ENCODE measurements at places on chromosomes 7 and 10. TPM values are rescaled to one million over a fixed set of nuclear protein-coding genes. Genes with fewer than 3 reads are reported as not detected.

GRCh38 chr10:104329735-104330134 lies 8.5 kb downstream of the ITPRIP start:
- no peak for DNase-seq

- no peak for DNase-seq
Observed at GRCh38 chr10:104347295-104348045, 6.2 kb upstream of the CFAP58 start.

DNA sequence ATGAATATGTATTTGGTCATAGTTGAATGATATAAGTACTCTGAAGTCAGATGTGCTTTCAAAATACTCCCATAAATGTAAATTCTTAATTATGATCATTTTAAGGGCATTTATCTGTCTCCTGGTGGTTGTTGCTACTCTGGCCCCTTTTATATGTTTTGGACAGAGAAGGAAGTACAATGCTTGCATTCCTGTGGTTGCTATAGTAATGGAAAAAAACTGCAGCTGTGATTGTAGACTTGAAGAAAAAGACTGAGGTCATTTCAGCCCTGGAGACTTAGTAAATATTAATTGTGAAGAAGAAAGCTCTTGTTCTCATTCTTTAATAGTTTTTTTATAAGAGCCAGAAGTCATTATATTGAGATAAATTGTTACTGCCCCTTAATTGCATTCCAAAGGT lies 70.2 kb upstream of the FERD3L start:
- DNase-seq, result no peak

GRCh38 chr7:135666156-135666555 lies 3.8 kb downstream of the STMP1 start:
- DNase-seq, result no peak

- DNase-seq, result no peak
Observed at GRCh38 chr10:50497758-50498157, 126.0 kb downstream of the SGMS1 start.

GRCh38 chr10:48608279-48608681 lies 3.4 kb upstream of the ARHGAP22 start:
- no peak for DNase-seq

DNA sequence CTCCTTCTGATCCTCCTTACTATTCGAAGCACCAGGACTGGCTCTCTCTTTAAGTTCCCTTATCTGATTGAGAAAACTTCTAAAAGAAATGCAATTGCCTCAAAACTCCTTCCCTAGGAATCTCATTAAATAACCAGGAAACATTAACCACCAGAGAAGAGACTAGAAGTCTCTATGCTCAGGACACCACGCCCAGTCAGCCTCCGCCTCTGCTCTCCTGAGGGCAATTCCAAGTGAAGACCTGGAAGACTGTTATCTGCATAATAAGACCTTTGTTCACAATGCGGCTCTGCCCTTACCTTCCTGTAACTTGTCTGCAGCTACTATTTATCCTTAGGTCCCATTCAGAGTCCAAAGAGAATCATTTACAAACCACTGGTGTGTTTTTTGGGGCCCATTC lies 78.8 kb downstream of the ELMO1 start:
- DNase-seq, result peak; percentile 62

DNA sequence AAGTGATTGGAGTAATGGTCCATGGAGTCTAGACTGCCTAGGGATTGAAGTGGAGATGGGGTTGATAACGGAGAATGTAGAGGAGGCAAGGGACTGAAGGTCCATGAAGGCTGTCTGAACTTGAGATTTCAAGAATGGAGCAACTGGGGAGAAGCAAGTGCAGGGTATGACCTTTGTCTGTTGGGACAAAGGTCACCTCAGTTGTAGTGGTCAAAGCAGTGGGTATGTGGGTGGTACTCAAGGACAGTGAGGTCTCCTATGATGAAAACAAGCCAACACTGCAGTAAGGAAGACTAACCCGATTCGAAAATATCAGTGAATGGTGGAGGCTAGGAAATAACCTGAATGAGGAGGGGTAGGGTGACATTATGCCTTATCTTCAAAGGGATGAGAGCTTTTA lies 5.4 kb upstream of the DDX21 start:
- no peak for DNase-seq

DNA sequence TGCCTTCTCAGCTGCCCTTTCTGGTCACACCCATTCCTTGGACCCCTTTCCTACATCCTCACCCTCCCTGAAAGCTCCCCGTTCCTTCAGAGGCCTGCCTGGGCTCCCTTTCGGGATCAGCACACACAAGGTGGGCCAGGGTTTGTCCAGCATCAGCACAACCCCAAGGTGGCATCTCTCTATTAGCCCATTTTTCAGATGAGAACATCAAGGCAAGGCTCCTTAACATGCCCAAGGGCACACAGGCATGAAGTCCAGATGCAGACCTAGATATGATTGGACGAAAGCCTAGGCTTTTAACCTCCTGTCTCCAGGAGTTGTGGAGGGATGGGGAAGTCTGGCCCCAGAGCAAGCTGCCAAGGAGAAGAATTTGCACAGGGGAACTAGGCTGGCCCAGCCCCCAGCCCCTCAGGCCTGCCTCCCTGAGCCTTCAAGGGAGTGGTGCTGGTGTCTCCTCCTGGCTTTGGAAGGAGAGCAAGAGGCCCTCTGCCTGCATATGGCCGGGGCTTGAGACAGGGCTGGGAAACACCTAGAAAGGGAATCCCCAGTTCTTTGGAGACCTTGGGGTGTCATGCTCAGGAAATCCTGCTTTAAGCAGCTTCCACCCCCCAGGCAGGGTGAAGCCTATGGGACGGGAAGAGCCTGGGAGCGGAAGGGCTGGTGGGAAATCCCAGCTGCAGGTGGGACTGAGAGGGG lies 9.0 kb upstream of the VSIR start:
- DNase-seq, result no peak

DNA sequence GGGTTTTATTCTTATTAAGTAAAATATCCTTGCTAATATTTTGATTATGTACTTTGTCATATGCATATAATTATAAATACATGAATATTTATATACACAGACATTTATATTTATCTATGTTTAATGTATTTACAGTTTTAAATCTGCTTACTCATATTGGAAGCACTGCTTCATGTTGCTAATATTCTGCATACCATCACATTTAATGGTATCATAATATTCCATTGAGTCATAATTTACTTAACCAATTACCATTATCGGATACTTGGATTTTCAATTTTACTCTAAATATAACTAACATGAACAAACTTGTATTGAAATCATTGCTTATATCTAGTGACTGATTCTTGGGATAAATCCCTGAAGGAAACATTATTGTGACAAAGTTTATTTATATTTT lies 155.2 kb downstream of the MBL2 start:
- no peak for DNase-seq

DNA sequence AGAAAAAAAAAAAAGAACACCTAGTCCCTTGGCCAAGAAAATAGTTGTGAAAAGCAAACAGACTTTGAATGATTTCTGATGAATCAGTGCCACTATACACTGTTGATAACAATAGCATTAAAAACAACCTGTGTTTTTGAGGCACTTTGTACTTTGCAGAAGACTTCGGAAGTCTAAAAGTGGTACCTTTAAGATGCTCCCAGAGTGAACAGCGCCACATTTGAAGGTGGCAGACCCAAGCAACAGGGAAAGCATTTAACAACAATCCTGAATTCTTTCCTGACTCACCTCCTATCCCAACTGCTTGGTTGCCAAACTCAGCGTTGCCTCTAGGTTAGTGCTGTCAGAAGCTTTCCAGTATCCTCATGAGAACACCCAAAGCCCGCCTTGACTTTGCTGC lies 102.5 kb upstream of the CCDC6 start:
- no peak for DNase-seq

- DNase-seq, result no peak
Observed at GRCh38 chr10:127890832-127891334, 1.9 kb downstream of the CLRN3 start.

DNA sequence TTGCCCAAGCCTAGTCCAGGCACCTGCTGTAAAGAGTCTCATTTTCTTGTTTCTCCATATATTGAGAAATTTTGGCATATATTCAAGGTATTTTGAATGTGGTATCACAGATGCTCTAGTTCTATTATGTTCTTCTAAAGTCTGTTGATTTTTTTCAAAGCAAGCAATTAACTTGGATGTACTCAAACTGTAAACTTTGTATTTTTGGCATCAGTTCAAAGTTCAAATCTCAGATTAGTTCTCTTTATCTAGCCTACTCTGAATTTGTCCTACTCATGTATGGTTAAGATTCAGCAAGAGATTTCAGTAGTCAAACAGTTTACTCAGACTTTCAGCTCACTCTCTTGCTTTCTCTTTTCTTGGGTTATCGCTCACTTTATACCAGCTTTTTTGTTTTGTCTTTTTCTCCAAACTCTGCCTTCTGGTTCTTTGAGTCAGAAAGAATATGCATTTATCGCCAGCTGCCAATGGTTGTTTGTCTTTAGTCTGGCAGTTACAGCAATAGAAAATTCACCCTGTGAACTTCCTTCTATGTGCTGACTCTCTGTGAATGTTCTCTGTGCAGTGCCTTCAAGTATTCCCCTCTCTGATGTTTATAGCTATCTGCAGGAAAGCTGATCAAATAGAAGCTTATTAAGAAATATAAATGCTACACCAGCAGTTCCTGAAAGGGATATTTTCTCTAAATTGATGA lies 56.0 kb downstream of the ANKRD7 start:
- DNase-seq, result no peak

- DNase-seq, result no peak
Observed at GRCh38 chr10:80272793-80273522, 16.5 kb downstream of the MAT1A start.

DNA sequence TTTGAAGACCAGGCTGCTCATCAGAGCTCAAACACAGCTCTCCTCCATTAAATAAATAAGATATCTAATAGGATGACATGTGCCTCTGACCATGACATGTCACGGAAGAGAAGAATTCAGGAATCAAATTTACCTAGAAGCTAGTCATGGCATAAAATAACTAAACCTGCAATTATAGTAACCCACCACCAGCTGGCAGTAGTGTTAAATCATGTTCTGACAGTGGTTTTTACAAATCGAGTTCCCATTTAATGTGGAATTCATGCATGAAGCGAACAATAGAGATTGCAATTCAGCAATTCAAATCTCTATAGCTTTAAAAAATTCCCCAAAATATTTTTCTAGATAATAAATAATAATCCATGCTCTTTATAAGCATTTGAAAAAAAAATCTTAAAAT lies 74.6 kb upstream of the IKZF1 start:
- no peak for DNase-seq

GRCh38 chr10:3203016-3203811 lies 30.6 kb upstream of the PITRM1 start:
- no peak for DNase-seq

Gene ST8SIA6
- 0.80 TPM for polyA plus RNA-seq

Gene AEBP1
- polyA plus RNA-seq, result 10.9 TPM

Gene SORCS3
- polyA plus RNA-seq, result 0.03 TPM

Gene NEUROD6
- not detected for polyA plus RNA-seq

Gene CCL26
- 0.53 TPM for polyA plus RNA-seq

Gene STAMBPL1
- polyA plus RNA-seq, result 1.2 TPM

Gene CRHR2
- 0.80 TPM for polyA plus RNA-seq

Gene MET
- polyA plus RNA-seq, result 2.4 TPM

Gene PRSS37
- not detected for polyA plus RNA-seq

Gene STEAP1B
- 0.32 TPM for polyA plus RNA-seq

Gene GNGT1
- not detected for polyA plus RNA-seq

Gene TMEM229A
- polyA plus RNA-seq, result not detected

All from heart left ventricle (tissue), 16 donors.